ENCODE measurements at places on chromosomes 1 and 21.

DNA sequence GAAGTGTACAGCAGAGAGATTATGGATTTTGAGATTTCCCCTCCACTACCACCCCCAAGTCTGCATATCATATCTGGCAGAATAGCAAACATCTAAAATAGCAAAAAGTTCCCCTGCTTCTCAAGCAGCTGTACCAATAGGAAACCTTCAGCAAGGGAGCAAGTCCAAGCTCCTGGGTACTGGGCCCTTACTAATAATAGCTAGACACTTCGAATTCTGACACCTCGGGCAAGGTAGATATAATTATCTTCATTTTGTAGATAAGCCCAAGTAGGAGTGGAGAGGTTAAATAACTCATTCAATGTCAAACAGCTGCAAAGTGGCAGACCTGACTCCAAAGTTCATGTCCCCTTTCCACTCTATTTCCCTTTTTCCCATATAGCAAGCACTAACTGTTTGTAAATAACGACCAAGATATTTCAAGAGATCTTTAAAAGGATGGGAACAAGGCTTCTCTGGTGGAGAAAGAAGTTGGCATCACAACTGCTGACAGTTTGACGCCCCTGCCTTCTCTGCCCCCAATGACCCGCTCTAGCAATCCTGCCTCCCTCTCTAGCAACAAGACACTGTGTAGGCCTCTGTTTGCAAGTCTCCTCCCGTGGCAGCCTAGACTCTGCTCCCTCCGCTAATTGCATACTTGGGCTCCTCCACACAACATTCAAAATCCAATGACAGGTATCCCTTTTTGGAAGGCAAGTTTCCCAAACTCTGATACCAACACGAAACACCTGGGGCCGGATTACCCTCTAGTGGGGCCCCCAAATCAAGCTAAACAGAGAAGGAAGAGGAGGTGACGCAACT lies 18.7 kb upstream of the ADAR start:
- DNase-seq: no peak

DNA sequence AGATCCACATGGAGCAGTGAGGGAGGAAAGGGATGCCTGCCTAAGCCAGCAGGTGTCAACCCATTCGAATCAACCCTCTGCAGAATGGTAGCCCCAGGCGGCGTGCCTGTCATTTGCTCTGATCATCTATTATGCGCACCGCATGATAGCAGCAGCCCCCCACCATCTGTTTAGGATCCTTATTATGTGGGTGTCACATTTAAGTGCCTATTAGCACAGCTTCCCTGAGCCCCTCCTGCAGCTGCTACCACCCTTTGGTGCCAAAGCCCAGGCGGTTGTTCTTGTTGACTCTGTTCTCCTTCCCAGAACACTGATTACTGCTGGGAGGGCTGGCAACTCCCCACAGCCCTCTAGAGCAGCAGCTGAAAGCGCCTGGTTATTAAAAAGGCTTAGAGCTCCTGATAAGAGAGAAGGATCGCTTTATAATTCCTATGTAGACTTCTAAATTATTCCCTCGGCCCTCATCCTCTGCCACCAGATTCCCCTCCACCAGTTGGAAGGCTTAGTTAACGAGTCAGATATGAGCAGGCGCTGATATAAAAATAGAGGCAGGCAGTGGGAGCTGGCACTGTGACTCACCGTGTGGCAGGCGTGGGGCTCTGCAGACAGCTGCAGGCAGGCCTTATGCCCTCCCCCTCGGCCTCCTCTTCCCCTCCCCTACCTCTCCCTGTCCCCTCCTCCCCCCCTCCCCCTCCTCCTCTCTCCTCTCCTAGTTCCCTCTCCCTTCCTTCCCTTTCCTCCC lies 23.0 kb downstream of the ACTA1 start:
- DNase-seq: no peak

DNA sequence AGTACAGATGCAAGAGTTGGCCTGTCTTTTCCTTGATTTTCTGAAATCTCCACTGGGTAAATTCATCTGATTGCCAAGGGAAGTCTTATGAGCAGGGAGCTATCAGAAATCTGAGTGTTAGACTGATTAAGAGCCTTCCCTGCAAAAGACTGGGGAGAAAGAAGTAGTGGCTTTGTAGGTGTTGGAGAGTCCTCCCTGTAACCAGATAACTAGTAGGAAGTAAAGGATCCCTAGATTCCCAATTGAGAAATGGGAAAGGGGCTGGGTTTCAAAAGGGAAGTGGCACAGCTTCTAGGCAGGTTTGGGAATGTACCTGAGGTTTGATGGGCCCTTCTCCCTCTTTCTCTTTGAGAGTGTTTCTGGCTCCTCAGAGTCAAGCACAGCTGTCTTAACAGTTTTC lies 2.1 kb downstream of the TLCD4 start:
- DNase-seq: no peak

DNA sequence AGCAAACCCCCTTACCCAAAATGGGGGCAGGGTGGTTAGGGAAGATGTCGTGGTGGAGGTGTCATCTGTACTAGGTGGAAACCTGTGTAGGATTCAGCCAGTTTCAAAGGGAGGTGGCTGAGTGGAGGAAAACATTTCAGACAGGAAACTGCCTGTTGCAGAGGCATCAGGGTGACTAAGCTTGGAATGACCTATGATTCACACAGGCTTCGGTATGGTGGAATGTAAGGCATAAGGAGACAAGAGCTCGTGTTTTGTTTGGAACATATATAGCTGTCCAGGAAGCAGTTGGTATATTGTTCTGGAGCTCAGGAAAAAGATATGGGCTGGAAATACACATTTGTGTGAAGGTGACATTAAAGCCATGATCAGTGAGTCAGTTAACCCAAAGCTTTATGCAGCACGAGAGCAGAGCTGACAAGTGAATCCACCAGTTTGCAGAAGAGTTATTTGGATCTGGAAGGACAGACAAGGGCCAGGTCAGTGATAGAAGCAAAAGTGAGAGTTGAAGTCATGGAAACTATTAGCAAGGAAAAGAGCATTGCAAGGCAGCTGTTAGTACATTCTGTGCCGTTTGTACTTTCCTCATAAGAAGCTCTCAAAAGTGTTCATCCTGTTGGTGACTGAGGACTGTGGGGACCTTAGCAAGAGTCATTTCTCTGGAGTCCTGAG lies 12.2 kb downstream of the UTP25 start:
- no peak for DNase-seq

DNA sequence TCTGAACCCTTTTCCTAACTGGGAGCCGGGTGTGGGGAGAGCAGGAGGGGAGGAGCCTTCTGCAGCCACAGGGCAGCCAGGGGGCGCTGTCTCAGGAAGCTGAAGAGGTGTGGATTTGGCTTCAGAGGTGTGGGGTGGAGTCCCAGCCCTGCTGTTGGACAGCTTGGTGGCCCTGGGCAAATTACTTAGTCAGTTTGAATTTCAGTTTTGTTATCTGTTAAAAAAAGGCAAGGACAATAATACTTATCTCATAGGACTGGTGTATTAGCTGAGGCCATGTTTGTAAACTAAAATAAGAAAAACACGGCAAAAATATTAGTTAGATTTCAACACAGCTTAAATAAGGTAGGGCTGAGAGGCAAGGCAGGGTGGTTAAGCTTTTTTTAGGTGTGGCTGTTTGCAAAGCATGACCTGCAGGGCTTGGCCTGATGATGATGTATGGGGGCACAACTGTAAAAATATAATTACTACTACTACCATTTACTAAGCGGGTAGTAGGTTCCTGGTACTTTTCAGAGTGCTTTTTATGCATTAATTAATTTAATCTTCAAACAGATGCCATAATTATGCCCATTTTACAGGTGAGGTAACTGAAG lies 111.8 kb downstream of the PLXNA2 start:
- DNase-seq: peak; percentile 76

GRCh38 chr1:40853113-40853884 lies 8.9 kb downstream of the CITED4 start:
- no peak for DNase-seq

GRCh38 chr1:51639694-51640093 lies 22.8 kb downstream of the OSBPL9 start:
- no peak for DNase-seq

Data from activated CD8-positive, alpha-beta memory T cell treated with anti-CD3 and anti-CD28 coated beads for 24 hours (primary cell).